ENCODE measurements at places on chromosomes 11 and 22.

GRCh38 chr11:118415739-118416068 lies 14.3 kb downstream of the ATP5MG start:
- peak; percentile 63 for DNase-seq

GRCh38 chr11:36574486-36574885 lies 6.7 kb downstream of the RAG1 start:
- DNase-seq: no peak

- DNase-seq: peak; percentile 44
Measured at GRCh38 chr11:8839957-8840945, 70.7 kb upstream of the AKIP1 start.

- DNase-seq: no peak
Measured at GRCh38 chr22:48901324-48901723, 926.3 kb downstream of the BRD1 start.

GRCh38 chr11:115159207-115159606 lies 345.0 kb downstream of the CADM1 start:
- DNase-seq: no peak

GRCh38 chr11:73406619-73407018 lies 30.4 kb downstream of the RELT start:
- no peak for DNase-seq

GRCh38 chr11:34798985-34799384 lies 117.2 kb downstream of the APIP start:
- no peak for DNase-seq

DNA sequence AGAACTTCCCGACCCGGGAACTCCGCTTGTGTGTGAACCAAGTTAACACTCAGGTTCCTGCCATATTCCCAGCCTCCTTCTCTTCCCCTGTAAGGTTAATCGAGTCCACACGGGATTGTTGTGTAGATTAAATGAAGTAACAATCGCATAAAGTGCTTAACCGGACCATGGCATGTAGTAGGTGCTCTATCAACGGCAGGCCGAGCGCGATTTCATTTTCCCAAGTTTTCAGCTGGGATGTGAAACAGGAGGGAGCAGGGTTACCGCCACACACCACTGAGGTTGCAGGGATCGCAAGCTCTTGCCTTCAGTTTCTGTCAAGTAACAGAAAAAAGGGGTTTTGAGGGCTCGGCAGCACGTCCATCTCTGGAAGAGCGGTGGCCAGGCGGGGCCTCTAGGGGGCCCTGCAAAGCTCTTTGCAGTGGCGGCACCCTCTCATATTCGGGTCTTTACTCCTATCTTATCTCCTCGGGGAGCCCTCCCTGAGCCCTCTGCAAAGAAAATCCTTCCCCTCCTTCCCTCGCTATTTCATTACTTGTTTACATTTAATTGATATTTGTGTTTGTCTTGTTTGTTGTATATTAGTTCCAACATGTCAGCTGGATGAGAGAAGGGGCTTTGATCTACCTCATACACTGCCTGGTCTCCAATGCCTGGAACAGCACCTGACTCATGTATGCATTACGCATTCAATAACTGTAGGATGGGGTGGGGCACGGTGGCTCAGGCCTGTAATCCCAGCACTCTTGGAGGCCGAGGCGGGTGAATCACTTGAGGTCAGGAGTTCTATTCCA lies 816 bp upstream of the PLEKHA7 start:
- no peak for DNase-seq

DNA sequence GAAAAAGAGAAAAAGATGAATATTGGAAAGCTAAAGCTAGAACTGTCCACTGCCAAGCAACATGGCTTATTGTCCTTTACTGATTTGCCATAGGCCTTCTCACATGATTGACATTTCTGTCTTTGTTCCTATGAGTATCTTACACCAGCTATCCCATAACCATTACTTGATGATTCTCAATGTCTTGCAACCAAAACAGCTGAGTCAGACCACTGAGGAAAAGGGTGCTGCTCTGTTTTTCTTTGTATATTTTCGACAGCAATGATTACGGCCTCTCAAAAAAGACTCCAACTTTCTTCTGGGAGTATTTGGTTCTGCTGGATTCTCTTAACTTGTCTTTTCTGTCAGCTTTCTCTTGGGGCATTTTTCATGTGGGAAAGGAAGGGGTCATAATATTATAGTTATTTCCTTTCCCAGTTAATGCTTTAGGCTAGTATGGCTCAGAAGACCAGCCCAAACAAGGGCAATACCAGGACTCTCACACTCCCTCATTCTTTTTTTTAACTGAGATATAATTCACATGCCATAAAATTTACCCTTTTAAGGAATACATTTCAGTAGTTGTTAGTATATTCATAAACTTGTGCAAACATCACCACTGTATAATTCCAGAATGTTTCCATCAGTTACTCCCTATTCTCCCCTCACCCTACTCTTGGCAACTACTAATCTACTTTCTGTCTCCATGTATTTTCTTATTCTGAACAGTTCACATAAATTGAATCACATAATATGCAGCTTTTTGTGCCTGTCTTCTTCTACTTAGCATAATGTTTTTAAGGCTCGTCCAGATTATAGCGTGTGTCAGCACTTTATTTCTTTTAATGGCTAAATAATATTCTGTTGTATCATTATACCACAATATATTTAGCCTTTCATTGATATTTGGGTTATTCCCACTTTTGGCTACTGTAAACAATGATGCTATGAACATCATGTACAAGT lies 31.1 kb upstream of the FAR1 start:
- no peak for DNase-seq

GRCh38 chr11:8070417-8071115 lies 10.4 kb upstream of the TUB start:
- no peak for DNase-seq

DNA sequence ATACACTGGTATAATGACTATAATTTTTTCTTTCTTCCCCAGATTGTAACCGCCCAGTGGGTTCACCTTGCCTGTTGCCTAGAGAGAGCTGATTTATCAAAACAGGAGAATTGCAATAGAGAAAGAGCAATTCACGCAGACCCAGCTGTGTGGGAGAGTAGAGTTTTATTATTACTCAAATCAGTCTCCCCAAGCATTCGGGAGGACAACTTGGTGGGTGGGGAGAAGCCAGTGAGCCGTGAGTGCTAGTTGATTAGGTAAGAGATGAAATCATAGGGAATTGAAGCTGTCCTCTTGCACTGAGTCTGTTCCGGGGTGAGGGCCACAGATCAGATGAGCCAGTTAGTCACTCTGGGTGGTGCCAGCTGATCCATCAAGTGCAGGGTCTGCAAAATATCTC lies 73.2 kb downstream of the SLC35F2 start:
- DNase-seq: no peak

DNA sequence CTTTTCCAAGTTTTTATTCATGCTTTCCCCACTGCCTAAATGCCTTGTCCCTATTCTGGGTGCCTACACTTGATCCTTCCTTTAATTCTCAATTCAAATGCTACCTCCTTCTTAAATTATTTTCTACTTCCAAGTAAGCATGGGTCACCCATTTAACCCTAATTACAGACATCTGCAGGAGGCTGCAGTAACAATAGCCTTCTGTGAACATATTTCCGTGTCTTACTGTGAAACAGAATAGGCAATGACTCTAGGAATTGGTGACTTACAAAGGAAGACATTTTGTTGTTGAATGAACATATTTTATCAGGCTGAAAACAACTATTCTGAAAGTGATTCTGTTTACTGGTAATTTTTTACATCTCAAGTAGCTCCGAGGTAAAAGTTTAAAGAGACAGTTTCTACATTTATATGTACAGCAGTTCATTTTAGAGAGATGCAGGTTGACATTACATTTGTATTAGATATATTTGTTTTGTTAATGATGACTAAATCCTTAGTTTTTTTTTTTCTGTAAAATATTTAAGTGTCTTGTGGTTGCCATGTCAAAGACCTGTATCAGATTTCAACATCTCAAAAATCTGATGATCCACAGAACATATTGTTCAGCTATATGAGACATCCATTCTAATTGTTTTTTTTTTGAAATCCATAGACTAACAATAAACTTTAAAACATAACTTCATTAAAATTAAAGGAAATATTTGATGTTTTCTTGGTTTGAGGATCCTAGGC lies 316.8 kb downstream of the CASP12 start:
- DNase-seq: peak; percentile 32

DNA sequence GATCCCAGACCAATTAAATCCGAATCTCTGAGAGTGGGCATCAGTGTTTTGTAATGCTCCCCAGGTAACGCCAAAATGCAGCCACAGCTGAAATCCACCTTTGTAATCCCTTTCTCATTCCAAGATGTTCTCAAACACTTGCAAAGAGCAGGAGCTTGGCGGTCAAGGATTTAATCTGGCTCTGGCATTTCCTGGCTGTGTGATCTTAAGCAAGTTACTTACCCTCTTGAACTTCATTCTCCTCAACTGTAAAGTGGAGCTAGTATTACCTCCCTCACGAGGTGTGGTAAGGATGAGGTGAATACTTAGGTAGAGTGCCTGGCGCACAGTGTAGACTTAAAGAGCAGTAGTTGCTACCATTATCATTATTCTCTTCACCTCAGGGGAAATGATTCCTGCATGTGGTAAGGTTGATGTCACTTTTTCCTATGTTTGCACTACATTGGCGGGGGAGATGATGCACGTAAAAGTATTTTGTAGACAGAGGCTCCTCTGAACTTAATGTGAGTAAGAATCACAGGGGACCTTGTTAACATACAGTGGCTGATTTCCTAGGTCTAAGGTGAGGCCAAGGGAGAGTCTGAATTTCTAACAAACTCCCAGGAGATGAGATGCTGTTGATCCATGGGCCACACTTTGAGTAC lies 210.4 kb upstream of the PITPNB start:
- DNase-seq: no peak

GRCh38 chr11:11498195-11498594 lies 123.6 kb downstream of the GALNT18 start:
- no peak for DNase-seq

GRCh38 chr11:113574586-113574985 lies 99.4 kb upstream of the DRD2 start:
- DNase-seq: no peak

DNA sequence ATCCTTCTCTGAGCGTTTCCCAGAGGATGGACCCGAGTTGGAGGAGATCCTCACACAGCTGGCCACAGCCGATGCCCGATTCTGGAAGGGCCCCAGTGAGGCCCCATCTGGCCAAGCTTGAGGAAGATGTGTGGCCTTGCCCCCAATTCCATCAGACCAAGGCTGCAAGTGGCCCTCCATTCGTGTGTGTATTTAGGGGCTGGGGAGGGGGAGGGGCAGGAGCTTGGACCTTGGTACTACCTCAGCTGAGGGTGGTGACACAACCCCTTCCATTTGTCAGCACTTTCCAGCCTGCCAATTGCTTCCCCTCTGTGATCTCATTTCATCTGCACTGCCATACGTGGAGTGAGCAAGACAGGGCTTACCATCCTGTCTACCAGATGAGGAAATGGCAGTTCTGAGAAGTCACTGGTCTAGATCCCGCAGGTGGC lies 1.3 kb upstream of the BBS1 start:
- no peak for DNase-seq

GRCh38 chr11:58330861-58331260 lies 28.0 kb downstream of the OR5B17 start:
- no peak for DNase-seq

GRCh38 chr11:61019832-61020405 lies 48.4 kb downstream of the CD6 start:
- DNase-seq: no peak

GRCh38 chr11:118610773-118611432 lies 3.5 kb downstream of the PHLDB1 start:
- DNase-seq: no peak

DNA sequence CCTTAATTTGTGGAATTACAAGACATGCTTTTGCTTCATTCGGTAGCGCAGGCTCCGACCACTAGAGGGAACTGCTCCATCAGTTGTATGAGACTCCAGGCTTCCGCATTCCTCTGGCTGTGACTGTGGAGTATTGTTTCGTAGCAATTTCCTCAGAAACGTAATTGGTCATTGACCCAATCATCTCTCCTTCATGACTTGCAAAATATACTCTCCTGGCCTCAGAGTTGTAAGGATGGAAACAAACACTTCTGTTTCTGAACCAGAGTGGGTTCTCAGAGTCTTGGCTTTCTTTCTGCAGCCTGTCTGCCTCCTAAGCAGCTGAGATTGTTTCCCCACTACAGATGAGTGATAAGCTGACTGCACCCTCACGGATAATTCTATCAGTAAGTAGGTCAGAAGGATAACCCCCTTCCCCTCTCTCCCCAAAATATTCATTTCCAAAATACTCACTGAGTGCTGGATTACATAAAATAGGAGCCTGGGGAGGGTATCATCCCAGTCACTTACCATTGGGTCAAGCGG lies 146.8 kb upstream of the ZC3H12C start:
- peak; percentile 93 for DNase-seq

- no peak for DNase-seq
Measured at GRCh38 chr11:86477495-86478155, 102.9 kb downstream of the CCDC81 start.

DNA sequence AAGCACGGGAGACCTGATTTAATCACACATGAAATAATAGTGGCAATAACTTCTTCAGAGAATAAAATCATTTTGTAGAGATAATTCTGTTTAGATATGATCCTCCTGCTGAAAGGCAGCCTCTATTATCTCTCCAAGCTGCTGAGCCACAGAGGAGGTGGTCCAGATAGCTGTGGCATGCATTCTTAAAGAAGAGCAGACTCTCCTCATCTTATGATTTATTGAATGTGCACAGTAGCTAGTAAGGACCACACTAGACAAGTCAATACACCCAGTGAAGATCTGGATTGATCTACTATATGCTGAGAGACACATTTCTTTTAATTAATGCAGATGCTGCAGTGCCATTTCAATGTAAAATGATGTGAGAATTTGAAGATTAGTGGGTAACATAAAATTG lies 552.9 kb upstream of the ANO3 start:
- no peak for DNase-seq

DNA sequence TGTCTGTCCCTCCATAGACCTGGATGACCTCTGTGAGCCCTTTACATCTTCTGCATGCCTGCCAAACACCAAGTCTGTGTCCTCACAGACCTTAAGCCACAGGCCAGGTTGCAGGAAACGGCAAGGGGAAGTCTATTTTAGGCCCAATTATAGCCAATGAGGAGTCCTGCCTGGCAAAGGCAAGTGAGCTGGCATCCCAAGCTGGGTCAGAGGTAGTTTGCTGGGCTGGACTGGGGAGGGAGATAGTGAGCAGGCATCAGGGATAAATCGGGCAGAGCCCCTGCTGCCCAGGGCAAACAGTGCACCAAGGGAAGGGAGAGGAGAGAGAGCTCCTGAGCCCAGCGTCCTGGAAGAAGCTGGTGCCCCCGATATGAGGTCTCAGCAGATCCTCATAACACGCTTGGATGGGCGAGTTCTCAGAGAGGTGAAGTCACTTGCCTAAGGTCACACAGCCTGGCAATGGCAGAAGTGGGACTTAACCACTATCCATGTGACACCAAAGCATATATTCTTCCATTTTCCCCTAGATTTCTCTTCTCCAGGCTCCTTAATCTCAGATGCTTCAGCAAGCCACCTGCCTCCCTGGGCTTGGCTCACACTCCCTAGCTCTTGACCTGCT lies 3.7 kb upstream of the RELT start:
- no peak for DNase-seq
